ENCODE measurements at places on chromosomes 1 and 21.

GRCh38 chr1:219119839-219120238, 53.8 kb upstream of the LYPLAL1 start:
- DNase-seq: peak; percentile 82

DNA sequence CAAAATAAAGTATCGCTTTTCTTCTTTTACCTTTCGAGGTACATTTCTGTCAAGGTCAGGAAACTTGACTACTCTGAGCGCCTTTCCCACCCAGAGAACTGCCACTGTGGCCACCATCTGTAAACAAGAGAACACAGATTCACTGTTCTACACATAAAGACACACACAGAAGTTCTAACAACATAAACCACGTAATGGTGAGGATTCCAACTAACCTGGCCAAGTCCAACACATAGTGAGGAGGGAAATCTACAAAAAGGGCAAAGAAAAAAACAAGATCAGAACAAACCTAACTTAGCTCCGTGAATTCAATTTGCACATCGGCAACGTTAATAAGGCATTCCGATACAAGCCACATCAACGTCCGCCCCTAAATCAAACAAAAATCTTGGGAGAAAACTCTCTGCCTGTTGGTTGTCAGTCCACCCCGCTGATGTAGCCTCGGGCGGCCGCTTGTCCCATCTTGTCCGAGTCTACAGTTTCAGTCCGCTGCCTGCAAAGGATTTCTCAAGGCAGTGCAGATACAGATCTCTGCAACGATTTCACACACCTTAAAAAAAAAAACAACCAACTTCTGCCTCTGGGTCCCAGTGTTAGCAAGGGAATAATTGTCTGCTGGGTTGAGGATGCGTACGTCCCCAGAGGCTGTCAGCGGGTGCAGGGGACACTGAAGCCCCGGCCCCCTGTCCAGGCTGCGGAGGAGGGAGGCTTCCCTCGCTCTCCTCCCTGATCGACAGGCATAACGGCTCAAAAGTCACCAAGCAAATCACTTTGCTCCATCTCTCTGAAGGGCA, 1.0 kb downstream of the SLC35D1 start:
- DNase-seq: peak; percentile 58

DNA sequence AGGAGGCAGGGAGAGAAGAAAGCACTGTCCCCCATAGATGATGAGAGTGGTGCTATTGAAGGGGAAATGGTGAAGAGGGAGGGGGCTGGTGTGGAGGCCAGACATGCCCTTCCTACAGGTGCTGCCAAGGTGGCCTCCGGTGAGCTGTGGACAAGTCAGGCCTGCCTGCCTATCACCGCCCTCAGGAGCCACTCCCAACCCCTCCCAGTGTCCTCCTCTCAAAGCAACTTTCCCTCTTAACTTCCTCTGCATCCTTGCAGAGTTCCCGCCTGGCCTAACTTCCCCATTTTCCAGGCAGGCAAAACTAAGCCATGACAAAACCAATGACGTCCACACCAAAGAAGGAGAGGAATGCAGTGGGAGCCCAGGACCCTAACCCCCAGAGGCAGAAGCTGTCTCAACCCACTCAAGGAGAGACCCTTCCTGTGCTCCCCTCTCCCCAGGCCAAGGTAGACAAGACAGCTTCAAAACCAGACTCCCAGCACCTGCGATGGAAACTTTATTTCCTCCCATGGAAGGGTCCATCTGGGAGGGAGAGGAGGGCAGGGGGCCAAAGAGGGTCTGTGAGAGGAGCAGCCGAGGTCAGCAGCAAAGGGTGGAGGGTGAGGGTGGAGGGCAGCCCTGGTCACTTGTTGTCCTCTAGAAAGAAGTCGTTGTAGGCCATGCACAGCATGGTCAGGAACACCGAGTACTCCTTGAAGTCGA, 1.0 kb upstream of the S100A6 start:
- no peak for DNase-seq

DNA sequence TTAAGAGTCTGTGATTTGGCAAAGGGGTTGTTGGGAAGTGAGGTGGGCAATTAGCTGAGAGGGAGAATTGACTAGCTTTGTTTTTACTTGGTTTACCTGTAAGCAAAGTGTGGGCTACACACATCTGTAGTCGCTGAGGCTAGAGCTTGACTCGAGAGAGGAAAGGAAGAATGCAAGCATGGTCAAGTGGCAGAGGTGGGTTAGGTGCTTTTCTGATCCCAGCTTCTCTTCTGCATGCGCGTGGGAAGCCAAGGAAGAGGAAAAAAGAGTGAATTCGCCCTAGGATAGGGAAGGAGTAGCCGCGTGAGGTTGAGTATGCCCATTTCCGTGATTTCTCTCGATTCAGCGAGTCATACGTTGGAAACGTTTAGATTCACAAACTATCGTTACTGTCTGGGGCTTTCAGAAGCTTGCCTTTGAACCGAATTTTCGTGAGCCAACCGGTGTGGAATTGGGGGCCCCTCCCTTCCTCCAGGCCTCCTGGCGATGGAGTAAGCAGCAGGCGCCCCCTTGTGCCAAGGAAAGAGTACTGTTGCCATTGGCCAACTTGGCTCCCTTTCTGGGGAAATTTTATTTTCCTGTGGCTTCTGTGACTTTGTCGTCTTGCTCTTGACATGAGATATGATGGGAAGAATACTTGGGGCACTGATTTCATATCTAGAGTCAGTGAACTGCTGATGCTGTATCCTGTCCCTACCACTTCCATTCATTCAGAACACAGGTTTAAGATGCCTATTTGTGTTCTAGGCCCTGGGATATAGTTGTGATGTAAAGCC, 1.3 kb downstream of the PIGV start:
- DNase-seq: peak; percentile 94

GRCh38 chr1:175303201-175303707, 110.7 kb upstream of the KIAA0040 start:
- DNase-seq: no peak

DNA sequence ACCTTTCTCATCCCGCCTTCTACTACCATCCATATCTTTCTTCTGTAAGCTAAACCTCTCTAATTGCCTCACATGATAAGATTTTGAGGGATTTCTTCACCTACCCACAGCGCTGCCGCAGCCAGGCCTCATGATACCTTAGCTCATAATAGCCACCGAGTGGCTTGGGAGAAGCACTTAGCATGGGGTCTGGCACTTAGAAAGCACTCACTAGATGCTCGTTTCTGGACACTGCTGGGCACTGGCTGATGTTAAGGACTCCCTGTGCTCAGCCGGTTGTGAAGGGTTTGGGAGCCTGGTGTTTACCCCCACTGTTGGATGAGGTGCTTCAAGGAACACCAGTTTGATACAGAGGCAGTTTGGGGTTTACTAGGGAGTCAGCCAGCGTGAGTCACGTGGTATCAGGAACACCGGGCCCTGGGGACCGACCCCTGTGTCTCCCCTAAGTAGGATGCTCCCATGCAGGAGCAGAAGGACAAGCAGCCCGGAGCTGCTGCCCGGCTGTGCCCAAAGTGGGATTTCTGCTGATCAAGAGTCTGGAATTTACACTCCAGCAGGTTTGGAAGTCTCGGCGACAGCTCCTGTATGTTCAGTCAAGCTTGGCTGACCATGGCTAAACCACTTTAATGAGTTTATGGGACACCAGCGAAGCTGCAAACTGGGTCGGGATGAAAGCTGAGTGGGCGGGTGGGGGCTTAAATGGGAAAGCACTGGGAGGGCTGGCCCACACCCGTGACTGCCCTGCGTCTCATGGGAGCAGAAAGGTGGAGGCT, 63.3 kb downstream of the GALNT2 start:
- DNase-seq: no peak

DNA sequence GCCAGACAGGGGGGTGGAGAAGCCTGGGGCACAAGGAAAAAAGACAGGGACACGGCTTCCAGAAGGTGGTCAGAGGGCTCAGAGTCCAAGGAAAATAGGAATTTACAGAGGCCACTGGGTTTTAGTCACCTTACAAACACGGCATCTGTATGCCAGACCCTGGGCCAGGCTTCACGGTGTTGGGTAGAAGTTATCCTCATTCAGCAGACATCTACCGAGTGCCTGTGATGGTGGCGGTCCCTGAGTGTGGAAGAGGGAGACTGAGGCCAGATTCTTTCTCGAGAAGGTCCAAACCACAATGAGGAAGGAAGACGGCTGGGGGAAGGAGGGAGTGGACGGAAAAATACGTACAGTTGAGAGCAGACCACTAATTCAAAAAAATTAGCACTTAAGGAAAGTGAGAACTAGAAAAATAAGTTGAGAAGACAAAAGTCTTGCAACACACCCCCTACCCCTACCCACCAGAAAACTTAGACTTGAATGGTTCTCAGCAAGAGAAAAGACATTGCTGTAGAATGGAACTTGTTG, 864 bp upstream of the BTG2 start:
- DNase-seq: peak; percentile 42

- no peak for DNase-seq
Measured at GRCh38 chr1:100989306-100990077, 36.1 kb downstream of the DPH5 start.

DNA sequence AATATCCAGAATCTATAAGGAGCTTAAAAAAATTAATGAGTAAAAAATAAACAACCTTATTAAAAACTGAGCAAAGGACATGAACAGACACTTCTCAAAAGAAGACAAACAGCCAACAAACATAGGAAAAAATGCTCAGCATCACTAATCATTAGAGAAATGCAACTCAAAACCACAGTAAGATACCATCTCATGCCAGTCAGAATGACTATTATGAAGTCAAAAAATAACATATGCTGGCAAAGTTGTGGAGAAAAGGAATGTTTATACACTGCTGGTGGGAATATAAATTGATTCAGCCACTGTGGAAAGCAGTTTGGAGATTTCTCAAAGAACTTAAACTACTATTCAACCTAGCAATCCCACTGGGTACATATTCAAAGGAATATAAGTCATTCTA, 25.3 kb downstream of the PIGK start:
- no peak for DNase-seq

DNA sequence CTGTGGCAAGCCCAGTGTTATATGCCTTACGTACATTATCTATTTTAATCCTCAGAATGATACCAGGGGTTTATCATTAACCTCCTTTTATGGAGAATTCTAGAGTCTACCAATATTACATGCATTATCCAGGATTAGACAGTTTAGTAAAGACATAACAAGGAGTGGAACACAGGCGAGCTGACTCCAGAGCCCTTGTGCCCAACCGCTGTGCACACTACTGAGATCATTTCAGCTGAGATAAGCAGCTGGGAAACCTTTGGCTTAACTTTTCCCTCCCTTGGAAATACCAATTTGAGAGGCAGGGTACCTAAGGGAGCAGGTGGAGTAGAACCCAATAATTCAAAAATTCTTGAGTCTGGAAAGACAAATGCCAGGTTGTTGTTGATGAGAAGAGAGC, 59.8 kb upstream of the ATP1B1 start:
- DNase-seq: no peak

- no peak for DNase-seq
Measured at GRCh38 chr1:64572222-64572900, 102.4 kb downstream of the CACHD1 start.

DNA sequence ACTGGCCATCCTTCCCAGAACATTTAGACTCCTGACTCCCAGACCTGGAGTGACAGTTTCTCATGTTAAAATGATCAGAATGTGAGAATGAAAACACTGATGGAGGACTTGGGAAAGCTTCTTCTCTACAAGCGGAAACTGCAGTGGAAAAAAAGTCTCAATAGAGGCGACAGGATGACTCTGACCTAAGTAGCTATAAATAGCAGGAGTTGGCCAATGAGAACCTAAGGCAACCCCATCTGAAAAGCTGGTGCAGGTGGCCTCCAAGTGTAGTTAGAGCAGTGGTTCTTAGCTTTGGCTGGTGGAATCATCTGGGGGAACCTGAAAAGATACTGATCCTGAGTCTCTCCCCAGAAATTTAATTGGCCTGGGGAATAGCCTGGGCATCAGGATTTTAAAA, 44.2 kb upstream of the EXOSC10 start:
- DNase-seq: no peak

- DNase-seq: peak; percentile 23
Measured at GRCh38 chr1:119987112-119987511, 82.3 kb downstream of the NOTCH2 start.

DNA sequence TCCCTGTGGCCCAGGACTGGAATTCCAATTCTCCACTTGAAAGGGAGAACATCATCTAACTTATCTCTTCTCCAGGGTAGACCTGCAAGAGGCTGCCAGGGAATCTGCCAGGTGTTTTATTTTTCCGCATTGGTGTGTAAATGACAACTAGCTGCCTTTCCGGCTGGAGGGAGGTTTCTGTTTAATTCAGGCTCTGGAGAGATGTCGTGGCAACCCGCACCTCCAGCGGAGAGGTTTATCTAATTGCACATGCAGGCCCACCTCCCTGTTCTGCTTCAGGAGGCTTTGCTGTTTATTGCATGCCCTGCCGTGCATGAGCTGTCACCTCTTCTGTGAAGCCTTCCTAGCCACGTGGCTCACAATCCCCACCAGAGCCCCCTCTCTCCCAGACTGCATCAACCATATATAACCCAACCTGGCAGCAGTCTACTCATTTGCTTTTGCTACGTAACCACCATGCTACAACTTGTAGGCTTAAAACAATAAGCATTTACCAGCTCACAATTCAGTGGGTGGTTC, 151.6 kb downstream of the C1orf94 start:
- no peak for DNase-seq

DNA sequence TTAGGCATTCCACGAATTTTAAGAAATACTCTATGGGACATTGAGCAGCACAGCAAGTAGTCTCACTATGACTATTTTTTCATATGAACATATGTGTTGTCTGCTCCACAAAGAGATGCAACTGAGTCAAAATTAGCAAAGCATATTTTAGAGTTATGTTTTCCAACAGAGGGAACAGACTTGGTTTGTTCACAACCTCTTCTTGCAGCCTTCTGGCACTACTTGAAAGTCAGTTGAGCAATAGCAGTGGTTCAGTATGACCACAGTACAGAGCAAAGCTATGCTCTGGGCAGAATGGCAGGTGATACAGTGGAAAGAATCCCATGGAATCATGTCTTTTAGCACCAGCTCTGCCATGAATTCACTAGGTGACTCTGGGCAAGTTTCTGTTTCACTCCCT, 5.2 kb downstream of the CCN1 start:
- no peak for DNase-seq

Data from NB4 (cell line).